ENCODE measurements at places on chromosomes 4 and X.

DNA sequence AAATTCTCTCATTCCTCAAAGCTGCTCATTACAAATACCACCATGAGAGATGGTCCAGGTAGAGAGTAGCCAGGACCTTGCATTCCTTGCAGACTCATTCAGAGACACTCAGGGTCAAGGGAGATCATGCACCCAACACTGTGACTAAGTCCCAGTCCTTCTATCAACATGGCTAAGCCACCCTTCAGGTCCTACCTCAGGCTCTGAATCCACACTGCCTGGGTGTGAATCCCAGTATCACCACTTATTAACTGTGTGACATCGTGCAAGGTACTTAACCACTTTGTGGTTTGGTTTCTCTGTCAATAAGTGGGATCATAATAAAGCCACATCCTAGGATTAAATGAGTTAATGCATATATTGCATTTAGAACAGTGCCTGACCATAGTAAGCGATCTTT, 124.1 kb upstream of the NEIL3 start:
- DNase-seq = no peak

- no peak for DNase-seq
Measured at GRCh38 chrX:133685822-133686221, 270.5 kb upstream of the GPC4 start.

GRCh38 chr4:4502694-4503311, 39.0 kb downstream of the STX18 start:
- DNase-seq = no peak

DNA sequence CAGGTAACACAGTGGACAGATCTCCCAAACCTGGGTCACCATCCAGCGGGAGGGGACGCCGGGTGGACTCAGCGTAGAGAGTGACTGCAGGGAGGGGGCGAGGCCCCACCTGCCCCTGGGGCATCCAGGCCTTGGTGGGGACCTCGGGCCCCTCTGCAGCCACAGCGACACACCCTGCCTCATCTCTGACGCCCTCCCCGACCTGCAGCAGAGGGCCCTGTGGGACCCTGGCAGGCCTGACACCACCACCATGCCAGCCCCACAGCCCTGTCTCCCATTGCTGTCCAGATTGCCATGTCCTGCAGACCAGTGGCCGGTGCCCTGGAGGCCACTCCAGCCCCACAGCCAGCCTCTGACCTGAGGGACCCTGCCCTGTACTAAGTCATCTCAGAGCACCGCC, 45.2 kb downstream of the FAM53A start:
- no peak for DNase-seq

- DNase-seq = no peak
Measured at GRCh38 chrX:56026815-56027214, 205.3 kb upstream of the KLF8 start.

- DNase-seq = no peak
Measured at GRCh38 chr4:41725254-41725653, 23.3 kb downstream of the PHOX2B start.

GRCh38 chr4:152104356-152104755, 343.5 kb upstream of the GATB start:
- no peak for DNase-seq

- no peak for DNase-seq
Measured at GRCh38 chrX:101040197-101040596, 11.7 kb downstream of the TRMT2B start.

GRCh38 chr4:11189756-11190155, 238.9 kb downstream of the HS3ST1 start:
- DNase-seq = no peak

- DNase-seq = peak; percentile 91
Measured at GRCh38 chr4:128811571-128812441, 2.3 kb downstream of the JADE1 start.

- DNase-seq = no peak
Measured at GRCh38 chrX:17595456-17596035, 141.7 kb upstream of the SCML1 start.

DNA sequence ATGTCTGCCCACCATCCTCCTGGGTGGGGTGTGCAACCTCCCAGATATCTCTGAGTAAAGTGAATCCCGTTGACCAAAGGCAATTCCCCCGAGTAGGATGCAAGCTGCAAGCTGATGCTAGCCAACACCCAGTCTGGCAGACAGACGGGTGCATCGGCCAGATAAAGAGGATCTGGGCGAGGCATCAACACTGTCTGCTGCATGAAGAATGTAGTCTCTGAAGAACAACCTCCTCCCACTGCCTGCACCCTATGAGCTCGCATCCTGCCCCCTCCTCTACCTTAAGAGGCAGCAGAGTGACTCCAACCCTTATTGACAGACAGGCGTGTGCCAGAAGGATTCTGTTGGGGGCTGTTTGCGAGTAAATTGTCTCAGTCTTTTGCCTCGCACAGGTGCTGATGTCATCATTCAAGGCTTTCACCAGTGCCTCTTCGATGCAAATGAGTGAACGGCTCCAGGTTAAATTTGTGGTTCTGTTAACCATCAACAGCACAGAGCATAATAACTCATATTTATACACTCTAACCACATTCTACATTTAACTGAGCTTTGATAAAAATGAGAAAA, 546.9 kb downstream of the BCOR start:
- no peak for DNase-seq

DNA sequence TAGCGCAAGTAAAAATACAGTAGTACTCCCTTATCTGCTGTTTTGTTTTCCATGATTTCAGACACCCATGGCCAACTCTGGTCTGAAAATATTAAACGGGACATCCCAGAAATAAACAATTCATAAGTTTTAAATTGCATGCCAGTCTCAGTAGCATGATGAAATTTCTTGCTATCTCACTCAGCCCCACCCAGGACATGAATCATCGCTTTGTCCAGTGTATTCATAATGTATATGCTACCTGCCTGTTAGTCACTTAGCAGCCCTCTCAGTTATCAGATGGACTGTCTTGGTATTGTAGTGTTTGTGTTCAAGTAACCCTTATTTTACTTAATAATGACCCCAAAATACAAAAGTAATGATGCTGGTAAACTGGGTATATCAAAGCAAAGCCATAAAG, 158.2 kb upstream of the DDIT4L start:
- peak; percentile 56 for DNase-seq

DNA sequence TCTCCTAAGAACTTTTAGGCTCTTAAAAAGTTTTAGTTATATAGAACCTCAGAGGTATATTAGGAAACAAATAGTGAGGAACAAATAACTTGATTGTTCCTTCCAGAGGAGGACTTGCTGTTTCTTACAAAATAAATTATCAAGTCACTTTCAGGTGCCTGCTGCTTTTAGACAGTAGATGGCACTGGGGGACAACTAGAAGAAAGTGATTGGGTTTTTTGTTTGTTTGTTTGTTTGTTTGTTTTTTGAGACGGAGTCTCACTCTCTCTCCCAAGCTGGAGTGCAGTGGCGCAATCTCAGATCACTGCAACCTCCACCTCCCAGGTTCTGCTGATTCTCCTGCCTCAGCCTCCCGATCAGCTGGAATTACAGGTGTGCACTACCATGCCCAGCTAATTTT, 35.4 kb upstream of the CDKL5 start:
- no peak for DNase-seq

DNA sequence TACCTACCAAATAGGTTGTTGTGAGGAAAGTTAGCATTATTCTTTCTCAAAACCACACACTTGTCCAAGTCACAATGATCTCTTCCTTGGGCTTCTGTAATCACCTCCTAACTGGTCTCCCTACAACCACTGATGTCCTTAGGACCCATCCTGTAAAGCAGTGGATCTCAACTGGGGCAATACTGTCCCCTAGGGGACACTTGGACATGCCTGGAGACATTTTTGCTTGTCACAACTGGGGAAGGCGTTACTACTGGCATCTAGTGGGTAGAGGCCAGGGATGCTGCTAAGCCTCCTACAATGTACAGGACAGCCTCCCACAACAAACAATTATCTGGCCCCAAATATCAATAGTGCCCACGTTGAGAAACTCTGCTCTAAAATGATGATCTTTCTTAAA, 118.7 kb upstream of the AP1S2 start:
- DNase-seq = peak; percentile 30

GRCh38 chr4:75895744-75896314, 6.4 kb downstream of the PPEF2 start:
- DNase-seq = peak; percentile 25

GRCh38 chr4:40559585-40560465, 69.8 kb downstream of the RBM47 start:
- no peak for DNase-seq

DNA sequence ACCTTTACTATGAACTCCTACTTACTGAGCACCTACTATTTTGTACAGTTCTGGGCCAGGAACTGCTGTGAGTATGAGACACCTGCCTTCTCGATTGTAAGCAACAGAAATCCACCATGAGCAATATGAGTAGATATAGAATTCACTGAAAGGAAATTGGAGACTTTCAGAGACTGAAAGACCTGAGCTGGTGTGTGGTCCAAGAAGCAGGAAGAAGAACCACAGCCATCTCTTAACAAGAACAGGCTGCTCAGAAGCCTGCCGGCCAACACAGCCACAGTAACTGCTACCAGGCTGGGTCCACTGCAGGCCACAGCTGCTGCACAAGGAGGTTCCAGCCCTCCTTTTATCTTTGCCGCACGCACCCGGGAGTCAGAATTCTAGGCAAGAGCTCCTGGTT, 10.8 kb upstream of the ACSL1 start:
- no peak for DNase-seq

GRCh38 chrX:41688156-41688555, 617 bp upstream of the GPR34 start:
- DNase-seq = no peak

DNA sequence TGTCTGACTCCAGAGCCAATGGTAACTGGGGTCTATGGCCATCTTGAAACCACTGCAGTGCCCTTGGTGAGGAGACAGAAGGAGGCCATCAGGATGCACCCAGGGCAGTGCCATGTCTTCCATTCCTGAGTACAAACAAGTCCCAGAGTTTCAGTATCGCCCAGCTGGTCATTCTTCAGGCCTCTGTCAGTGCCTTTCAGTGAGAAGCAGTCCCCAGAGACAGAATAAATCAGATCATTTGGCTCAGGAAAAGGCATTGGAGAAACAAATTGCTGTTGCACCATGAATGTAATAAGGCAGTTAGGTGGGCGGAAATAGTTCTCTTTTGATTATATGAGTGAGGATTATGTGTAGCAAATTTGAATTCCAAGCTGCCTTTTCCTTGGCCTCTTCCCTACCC, 21.3 kb downstream of the ADGRG4 start:
- no peak for DNase-seq

- no peak for DNase-seq
Measured at GRCh38 chr4:53592686-53593501, 1.6 kb upstream of the LNX1 start.

DNA sequence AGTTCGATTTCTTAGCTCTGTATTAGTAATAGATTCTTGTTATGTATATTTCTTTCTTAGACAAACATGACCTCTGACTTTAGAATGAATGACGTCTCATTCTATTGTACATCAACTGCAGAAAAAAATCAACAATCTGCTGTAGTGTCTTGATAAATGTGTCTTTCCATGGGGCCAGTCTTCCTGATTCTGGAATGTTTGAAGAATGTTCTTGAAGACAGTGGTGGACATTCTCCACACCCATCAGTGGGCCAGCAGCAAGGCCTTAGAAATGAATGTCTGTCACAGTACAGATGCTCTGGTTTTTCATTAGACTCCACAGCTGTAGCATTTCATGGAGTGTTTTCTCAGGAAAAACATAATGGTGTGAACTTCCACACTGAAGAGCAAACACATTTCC, 63.2 kb upstream of the FAM47B start:
- DNase-seq = no peak

GRCh38 chrX:23694606-23695005, 27.3 kb downstream of the PRDX4 start:
- DNase-seq = no peak

- peak; percentile 57 for DNase-seq
Measured at GRCh38 chr4:77697860-77698590, 92.4 kb downstream of the CXCL13 start.

DNA sequence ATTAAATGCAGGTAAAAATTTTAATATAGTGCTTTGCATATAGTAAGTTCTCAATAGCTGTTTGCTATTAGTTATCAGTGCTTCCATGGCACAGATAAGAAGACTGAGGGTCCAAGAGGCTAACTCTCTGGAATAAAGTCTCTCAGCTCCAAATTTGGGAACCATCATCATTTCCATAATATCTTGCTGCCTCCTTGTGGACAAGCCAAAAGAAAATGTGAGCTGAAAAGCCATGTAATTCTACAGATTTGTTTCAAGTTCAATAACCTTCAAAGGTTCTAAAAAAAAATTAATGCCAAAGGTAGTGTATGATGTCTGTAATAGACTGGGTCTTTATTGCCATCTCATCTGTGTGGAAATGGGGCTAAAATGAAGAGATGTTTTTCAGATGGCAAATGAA, 136.9 kb upstream of the VCX start:
- DNase-seq = no peak

- no peak for DNase-seq
Measured at GRCh38 chr4:31442236-31442635, 722.1 kb downstream of the PCDH7 start.

DNA sequence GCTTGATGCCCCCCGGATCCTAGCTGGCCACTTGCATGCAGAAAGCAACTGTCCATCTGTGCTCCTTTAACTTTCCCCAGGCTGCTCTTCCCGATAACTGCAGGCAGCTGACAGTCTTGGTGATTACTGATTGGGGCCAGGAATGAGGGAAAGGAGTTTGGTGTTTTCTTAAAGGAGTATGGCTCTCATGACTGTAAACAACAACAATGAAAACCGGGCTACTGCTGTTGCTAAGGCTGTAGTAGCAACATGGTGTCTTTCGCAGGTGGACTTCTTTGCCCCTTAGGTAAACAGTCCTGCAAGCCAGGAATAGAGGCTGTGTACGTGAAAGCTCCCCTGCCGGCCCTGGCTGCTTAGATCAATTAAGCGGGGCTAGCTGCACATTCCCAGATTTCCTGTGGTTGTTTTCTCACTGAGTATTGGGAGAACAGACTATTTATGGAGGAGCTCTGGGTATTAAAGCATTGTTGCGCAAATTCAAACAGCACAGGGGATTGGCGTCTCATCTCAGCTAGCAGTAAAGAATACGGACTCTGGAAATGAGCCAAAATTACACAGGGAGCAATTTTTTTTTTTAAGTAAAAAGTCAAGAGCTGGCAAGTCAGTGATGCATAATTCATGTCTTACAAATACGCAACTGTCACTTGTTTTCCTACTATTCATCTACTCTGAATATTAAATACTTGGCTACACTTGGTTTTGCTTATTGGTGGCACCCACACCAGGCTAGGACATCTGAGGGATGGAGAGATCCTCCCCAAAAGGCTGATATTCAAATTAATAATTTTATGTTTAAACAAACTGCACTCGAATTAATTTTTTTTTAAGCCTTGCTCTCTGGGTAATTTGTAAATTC, 61.6 kb upstream of the NAP1L5 start:
- DNase-seq = no peak

GRCh38 chr4:37425857-37426256, 181.3 kb downstream of the NWD2 start:
- no peak for DNase-seq
